Lower leg skin (tissue), 4 donors: ENCODE measurements at places on chromosomes 2 and 18.

DNA sequence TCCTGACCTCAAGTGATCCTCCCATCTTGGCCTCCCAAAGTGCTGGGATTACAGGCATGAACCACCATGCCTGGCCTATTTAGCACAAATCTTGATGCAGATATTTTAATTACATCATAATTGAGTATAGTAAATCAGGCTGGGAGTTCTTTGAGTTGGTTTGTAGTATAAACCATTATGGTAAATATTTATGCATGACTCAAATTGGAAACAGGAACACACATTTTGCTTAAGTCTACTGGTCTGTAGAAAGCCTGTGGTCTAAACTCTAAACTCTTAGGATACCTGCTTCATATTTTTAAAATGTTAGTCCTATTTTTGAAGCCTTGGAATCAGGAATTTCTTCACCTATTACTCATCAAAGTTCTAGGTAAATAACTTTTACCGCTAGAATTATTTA is 16.8 kb downstream of the ASXL3 start:
- no peak for DNase-seq

DNA sequence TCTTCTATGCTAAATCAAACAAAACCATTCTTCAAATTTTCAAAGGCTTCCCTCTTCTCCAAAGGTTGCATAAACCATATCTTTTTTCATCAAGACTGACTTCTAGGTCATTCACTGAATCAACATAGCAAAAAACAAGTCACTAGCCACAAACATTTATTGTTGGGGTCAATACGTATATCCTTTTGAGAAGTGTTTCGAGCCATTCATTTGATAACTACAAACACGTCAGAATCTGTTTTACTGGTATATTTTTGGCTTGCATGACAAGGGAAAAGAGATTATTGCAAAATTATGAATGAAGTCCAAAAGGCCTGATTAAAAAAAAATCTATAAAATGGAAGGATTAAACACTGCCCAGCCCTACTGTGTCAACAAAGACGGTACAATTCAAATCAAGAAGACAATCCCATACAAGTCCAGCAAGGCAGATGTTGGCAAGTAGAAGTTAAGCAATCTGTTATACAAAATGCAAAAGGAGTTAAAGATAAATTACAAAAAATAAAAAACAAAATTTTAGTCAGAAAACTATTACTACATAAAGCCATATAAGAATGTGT is 222.4 kb downstream of the SRBD1 start:
- DNase-seq: no peak

- DNase-seq: no peak
Observed at GRCh38 chr2:203225423-203226039, 13.3 kb upstream of the CYP20A1 start.

DNA sequence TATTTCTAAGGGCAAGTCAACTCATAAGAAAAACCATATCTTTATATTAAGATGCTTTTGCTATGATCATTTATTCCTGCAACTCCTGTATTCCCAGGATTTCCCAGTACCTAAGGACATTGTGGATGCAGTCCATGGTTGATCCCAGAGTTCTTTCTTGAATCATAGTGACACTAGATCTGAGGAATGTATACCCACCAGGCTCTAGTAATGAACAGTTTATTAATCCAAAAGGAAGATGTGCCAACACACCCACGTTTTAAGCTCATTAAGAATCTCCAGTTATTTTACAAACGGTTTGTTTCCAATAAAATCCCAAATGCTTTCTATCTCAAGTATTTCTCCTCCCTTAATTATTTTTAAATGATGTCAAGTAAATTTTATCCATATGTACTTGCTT is 210.8 kb upstream of the ZEB2 start:
- no peak for DNase-seq

- DNase-seq: no peak
Observed at GRCh38 chr2:189318761-189319160, 122.5 kb upstream of the WDR75 start.

DNA sequence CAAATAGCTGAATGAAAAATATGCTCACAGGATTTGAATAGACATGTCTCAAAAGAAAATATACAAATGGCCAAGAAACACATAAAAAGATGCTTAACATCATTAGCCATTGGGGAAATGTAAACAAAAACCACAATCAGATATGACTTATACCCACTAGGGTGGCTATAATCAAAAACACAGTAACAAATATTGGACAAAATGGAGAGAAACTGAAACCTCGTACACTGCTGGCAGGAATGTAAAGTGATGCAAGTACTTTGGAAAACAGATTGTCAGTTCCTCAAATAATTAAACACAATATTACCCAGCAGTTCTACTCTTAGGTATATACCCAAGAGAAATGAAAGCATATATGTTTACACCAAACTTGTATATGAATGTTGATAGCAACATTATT is 213.0 kb downstream of the PHLPP1 start:
- DNase-seq: no peak

GRCh38 chr2:188306271-188306670 is 14.6 kb downstream of the GULP1 start:
- no peak for DNase-seq

GRCh38 chr2:200307724-200308545 is 1.4 kb downstream of the SPATS2L start:
- DNase-seq: no peak

GRCh38 chr2:105943977-105944376 is 199.3 kb downstream of the NCK2 start:
- DNase-seq: no peak

GRCh38 chr2:61238219-61239012 is 76.4 kb downstream of the C2orf74 start:
- DNase-seq: no peak

DNA sequence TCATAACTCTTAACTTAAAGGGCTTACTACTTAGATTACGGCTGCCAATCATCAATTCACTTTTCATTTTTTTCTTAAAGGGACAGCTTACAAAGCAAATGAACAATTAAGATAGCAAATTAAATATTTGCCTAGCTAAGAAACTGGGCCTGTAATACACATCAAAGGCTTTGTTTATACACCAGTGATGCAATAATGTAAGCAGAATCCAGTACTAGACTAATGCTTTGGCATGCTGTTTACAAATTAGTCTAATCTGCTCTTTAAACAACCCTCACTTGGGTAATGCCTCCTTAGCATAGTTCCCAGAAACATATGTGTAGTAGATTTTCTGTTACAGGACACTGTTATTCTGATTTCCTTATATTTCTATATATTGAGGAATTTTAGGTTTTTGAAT is 105.8 kb downstream of the ARHGAP28 start:
- DNase-seq: no peak

DNA sequence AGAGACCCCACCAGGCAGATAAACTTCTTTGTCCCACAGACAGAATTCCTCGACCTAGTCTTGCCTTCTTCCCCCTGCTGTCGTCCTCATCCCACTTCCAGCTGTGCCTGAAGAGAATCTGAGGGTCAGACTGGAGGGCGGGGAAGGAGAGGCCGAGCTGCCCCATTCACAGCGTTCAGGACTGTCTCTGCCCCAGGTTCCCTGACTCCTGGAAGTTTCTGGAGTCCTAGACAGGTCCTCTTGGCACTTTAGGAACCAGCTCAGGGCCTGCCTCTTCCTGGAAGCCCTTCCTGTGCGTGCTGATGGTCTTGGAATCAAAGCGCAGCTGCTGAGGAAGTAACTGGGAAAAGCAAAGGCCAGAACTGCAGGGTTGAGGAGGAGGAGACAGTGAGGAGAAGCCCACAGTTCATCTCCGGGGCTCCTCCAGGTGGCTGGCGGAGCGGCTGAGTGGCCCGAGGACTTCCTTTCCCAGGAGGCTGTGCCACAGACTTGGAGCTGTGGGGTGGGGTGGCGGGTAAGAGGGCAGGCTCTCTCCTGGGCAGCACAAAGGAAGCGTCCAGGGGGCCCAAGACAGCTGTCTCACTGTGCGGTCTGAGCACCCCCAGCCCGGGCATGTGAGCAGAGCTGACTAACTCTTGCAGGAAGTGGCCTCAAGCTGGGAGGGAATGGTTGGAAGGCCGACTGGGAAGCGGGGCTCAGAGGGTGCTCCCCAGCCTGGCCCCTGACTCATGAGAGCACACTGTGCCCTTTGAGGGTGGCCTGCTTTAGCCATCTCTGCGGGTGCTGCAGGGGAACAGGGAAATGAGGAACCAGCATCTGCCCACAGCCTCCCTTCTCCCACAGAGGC is 39.5 kb downstream of the SDC1 start:
- DNase-seq: no peak

GRCh38 chr2:101733257-101733993 is 35.9 kb downstream of the MAP4K4 start:
- no peak for DNase-seq

DNA sequence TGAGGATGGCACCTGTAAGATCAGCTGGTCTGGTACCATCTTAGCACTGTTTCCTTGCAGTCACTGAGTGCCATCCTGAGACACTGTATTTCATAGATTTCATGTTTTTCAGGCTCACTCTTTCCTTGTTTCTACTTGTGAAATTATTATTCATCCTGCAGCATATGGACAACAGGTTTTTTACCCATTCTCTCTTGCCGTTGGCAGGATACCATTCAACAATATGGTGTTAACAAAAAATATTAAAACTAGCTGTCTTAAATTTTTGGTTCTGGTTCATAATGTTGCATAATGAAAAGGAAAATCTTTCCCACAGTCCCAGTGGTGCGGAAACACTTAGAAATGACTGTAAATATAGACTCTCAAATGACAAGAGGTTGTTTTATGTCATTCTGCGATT is 23.1 kb upstream of the ATG16L1 start:
- DNase-seq: no peak

GRCh38 chr18:9828506-9829396 is 57.0 kb upstream of the TXNDC2 start:
- peak; percentile 48 for DNase-seq

GRCh38 chr18:907115-907884 is 2.6 kb downstream of the ADCYAP1 start:
- peak; percentile 82 for DNase-seq

DNA sequence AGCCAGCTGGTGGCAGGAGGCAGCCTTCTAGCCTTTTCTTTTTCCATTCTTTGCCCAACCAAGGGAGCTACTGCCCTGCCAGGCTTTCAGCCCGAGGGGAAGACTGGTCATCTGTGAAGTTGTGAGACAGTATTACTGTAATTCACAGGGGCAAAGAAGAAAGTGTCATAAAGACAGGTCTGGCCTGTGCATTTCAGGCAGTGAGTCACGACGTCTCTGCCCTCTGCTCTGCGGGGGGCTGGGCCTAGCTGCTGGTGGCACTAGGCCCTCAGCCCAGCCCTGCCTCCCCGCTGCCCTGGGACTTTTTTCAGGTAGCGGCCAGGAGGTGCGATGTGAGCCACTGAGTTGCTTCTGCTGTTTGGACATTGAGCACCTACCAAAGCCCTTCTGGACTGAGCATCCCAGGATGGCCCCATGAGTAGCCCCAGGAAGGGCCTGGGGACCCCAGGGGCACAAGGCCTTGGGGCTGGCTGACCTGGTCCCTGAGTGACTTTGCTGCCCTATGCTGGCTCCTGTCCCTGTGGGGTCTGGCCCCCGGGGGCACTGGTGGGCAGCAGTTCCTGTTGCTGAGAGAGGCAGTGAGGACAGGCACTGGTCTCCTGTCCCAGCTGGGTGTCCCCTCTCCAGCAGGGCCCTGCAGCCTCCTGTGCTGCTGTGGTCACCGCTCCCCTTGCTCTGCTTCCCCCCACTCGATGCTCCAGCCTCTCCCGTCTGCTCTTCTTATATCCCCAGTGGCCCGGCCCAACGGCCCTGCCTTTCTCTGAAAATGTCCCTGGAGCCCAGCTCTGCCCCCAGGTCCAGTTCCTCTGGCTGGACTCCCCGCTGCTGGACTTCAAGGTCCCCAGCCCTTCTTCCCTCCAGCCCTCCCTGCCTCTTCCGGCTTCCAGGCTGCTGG is 7.0 kb downstream of the INHBB start:
- DNase-seq: no peak

DNA sequence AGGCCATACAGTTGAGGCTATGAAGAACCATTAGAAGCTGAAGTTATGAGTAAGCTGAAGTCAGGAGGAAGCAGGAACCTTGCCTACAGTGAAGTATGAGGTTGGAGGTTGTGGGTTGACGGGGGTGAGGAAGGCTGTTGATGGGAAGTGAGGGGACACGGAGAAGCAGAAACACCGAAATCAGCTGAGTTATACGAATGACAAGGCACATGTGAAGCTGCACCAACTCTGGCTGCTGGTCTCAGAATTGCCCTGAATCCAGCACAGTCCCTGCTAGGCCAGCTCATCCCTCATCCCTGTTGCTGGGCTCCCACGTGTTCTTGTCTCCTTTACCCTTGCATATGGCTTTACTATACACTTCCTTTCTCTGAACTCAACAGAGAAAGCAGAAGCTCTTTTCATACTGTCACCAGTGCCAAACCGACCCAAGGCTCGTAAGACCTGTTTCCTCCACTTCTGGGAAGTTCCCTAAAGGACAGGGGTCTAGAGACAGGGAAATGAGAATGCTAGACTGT is 9.2 kb upstream of the TMEM247 start:
- DNase-seq: no peak

- DNase-seq: peak; percentile 88
Observed at GRCh38 chr18:23689616-23690504, 607 bp downstream of the LAMA3 start.

DNA sequence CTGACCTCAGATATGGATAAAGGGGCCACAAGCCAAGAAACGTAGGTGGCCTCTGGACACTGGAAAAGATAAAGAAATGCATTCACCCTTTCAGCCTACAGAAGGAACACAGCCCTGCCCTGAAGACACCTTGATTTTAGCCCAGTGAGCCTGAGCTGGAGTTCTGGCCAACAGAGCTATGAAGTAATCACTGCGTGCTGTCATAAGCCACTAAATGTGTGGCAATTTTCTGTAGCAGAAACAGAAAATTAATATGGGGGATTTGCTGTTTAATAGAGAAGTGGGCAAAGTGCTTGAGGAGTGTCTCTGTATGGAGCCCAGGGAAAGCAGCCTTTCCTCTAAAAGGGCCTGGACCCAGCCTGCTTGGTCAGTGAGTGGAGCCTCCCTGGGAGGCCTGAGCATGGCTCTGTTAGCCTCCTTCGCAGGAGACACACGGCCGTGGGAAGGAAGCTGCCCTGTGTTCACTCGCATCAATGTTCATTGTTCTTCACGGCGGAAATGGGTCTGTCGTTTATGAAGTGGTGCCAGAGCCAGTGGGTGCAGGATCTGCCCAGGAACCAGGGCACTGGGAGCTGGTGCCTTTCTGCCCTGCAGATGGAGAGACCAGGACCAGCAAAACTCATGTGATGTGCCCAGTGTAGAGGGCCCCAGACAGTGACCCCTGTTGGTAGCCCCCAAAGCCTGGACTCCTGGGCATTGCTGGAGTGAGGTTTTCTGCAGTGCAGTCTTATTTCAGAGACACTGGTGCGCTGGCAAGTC is 268.9 kb downstream of the NDUFA10 start:
- DNase-seq: no peak

DNA sequence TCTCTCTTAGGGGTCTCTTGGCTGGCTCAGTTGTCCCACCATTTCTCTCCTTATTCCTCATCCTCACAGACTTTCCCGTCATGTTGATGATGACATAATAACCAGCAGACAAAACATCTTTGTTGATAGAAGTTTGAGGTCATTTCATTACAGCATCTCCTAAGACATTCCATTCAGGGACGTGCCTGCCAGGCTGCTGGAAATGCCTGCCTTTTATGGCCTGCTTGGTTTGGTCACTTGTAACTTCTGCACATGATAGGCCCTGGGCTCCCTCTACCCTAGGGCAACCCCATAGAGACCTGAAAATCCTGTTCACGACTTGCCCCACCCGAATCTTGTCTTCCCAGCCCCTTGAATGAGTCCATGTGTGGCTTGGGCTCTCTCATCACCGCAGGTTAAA is 81.7 kb downstream of the SDC1 start:
- no peak for DNase-seq
